ENCODE measurements at places on chromosomes 5 and 9.
A peak's percentile ranks its signal among the peaks of the same experiment; 100 is the strongest.

DNA sequence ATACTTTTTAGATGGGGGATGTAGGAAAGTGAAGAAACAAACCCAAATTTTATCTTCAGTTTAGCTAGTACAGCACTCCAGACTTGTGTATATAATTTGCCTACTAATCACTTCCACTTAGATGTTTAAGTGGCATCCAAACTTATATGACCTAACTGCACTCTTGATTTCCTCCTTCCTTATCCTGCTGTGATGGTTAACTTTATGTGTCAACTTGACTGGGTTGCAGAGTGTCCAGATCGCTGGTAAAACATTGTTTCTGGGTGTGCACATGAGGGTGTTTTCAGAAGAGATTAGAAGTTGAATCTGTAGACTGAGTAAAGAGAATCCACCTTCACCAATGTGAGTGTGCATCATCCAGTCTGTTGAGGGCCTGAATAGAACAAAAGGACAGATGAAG is 79.8 kb downstream of the PCSK1 start:
- DNase-seq, result no peak

- peak; percentile 36 for DNase-seq
Measured at GRCh38 chr5:147857302-147858129, 21.0 kb upstream of the SCGB3A2 start.

DNA sequence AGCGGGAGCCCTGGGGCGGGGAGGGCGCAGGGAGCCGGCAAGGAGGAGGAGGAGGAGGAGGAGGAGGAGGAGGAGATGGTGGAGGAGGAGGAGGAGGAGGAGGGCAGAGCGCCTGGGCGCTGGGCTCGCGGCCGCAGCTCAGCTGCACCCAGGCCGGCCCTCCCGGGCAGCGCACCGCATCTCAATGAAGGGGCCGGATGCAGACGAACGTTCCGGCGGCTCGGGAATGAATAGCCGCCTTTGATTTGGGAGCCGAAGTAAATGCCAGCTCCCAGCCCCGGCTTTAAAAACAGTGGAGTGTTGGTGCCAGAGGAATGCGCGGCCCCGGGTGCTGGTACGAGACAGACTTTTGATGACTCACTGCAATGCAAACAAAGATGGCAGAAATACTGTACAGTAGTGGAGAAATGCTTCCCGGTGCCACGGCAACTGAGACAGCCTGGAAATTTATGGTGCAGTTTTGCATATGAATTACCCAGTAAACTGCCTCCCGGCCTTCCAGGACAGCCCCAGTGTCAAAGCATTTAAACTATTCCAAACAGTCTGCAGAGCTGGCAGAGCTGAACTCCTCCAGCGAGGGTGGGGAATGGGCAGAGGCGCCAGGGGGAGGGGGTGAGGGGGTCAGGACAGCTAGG is 43.1 kb downstream of the NACC2 start:
- DNase-seq, result peak; percentile 88

DNA sequence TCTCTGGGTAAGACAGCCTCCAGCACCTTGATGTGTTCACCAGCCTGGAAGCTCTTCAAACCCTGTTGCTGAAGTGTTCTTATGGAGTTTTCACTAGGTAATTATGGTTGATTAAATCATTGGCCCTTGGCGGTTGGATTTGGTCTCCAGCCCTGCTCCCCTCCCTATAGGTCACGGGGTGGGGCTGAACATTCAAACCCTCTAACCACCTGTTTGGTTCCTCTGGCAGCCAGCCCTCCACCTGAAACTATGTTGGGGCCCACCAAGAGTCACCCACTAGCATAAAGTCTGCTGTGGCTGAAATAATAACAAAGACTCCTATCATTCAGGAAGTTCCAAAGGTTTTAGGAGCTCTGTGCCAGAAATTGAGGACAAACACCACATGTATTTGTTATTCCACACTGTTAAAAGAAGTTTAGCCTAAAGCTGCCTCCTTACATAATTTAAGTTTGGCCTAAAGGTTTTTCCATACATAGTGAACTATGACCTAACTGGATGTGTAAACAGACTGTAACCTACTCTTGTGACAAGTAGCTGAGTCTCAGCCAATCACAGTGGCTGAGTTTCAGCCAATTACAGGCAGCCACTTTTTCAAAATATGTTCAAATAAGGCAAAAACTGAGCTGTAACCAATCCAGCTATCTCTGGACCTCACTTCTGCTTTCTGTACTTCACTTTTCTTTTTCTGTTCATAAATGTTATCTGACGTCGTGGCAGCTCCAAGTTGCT is 34.8 kb downstream of the TMEM252 start:
- no peak for DNase-seq

DNA sequence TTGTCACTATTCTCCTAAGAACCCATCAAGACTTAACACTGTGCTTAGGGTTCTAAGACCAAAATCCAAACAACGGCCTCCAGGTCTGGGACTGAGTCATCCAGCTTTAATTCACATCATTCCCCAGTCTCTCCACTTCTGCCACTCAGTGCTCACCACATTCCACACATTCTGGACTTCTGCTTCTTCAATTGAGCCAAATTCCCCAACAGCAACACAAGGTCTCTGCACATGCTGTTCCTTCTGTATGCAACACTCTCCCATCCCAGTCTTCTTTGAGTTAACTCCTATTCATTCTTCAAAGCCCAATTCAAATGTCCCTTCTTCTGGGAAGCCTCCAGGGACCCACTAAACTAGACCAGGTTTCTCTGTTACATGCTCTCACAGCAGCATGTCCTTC is 97.8 kb downstream of the GPR21 start:
- DNase-seq, result peak; percentile 52

GRCh38 chr5:128665747-128666355 is 127.8 kb upstream of the FBN2 start:
- DNase-seq, result no peak

DNA sequence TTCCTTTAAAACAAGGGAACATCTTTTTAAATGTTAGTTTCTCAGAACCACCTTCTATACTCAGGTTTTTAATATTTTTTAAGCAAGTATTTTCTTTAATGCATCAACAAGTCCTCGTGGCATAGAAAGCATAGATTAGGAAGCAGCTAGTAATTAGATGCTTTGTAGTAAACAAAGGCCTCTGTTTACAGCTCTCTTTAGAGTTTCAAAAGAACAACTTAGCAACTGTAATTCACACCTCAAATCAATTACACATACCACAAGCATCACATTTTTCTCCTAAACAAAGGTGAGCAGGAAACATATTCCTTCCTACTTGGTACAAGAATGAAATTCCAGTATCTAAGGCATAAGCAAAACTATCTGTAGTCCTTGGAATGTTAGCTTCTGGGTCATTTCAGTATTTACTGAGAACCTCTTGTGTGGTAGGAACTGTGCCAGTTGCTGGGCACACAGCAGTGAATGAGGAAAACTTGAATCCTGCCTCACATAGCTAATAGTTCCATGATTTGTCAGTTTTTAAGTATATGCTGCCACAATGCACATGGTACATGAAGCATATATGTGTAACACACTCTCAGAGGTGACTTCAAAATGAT is 249.1 kb downstream of the CEMIP2 start:
- no peak for DNase-seq

DNA sequence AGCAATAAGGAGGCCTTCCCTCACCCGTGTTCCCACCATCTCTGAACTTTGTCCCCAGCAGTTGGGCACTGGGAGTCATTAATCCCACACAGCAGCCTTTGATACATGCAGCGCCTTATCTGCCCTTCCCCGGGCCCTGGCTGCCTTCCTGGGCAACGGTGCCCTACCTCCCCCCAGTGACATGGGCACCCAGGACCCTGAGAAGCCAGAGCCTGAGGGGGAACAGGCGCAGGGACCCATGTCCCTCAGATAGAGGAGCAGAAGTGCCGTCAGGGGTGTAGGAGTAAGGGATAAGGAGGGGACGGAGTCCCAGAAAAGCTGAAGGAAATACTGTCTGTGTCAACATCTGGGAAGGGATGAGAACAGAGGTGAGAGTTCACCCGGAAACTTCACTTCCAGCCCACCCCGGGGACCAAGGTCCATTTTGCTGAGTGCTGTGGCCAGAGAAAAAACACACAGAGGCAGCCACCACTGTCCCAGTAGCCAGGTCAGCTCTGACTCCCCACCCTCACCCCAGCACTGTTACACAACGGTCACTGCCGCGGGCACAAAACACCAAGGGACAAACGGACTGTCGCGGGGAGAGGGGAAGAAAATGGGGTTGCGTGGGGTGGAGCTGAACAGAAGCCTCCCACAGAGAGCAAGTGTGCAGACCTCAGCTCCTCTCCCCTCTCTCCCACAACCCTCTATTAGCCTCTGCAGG is 3.8 kb downstream of the PCDH1 start:
- DNase-seq, result no peak

- no peak for DNase-seq
Measured at GRCh38 chr5:66952153-66952552, 244.4 kb downstream of the CD180 start.

DNA sequence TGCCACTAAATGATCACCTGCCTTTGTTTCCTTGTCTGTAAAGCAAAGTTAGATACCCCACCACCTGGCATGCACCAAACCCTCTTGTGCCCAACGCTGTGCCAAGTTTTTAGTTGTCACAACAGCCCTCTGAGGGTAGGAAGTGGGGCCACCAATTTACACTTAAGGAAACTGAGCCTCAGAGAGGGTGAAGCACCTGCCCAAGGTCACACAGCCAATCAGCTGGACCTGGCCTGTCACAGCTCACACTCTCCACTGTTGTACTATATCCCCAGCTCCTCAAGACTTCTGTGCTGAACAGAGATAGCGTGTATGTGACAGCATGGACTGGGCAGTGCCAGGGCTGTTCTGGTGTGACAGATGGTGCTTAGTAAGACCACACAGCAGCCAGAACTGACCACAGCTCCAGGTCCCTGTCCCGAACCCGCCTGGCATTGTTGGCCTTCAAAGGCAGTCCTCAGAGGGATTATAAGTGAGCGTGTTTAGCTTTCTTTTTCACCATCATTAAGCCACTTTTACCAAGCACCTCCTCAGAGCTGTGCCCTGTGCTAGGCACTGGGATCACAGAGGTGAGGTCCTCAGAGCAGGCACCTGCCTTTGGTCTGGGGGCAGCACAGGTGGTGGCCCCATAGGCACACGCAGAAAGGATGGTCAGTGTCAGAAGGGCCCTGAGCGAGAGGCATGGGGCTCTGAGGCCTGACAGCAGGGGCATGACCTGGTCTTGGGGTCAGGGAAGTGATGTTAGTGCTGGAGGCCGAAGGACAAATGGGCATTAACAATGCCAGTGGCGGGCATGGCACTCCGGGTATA is 71.1 kb downstream of the COL27A1 start:
- DNase-seq, result no peak

Data from fibroblast of gingiva (primary cell).